ENCODE measurements at places on chromosomes 1 and 21.

GRCh38 chr1:209767096-209767495 is 11.2 kb downstream of the TRAF3IP3 start:
- DNase-seq, result no peak

- DNase-seq, result no peak
Observed at GRCh38 chr1:232059726-232060374, 433.3 kb downstream of the DISC1 start.

- no peak for DNase-seq
Observed at GRCh38 chr1:181985936-181986906, 75.3 kb downstream of the ZNF648 start.

- no peak for DNase-seq
Observed at GRCh38 chr1:222452031-222452430, 95.9 kb downstream of the HHIPL2 start.

- no peak for DNase-seq
Observed at GRCh38 chr21:45418301-45419071, 13.5 kb downstream of the COL18A1 start.

GRCh38 chr1:205275916-205276688 is 45.4 kb downstream of the NUAK2 start:
- no peak for DNase-seq

DNA sequence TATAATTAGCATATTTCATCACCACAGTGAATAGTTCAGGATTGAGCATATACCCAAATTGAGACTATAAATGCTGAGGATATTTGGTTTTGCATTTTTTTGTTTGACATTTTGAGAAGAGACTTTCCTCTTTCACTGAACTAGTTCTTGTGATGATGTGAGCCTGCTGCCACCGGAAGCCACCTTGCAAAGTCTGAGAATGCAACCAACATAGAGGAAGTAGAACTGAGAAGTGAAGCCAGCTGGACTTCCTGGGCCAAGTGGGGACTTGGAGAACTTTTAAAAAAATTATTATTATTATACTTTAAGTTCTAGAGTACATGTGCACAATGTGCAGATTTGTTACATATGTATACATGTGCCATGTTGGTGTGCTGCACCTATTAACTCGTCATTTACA is 102.3 kb downstream of the RPE65 start:
- no peak for DNase-seq

GRCh38 chr1:192729500-192729899 is 79.3 kb upstream of the RGS2 start:
- DNase-seq, result no peak

DNA sequence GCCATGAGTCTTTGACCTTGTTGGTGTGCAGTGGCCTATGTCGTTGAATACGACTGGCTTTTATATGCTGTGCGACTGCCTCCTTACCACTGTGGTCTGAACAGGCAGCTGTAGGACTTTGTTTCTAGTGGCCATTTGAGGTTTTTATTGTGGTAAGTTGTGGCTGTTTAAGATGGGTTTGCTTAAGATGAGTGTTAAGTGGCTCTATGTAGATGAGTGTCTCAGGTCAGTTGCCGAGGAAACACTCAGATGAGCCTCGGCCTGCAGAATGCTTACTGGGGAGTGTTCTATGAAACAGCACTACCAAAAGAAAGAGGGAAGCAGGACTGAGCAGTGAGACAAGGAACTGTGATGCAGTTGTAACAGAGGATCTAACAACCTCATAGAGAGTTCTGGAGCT is 14.9 kb upstream of the CD1C start:
- no peak for DNase-seq

DNA sequence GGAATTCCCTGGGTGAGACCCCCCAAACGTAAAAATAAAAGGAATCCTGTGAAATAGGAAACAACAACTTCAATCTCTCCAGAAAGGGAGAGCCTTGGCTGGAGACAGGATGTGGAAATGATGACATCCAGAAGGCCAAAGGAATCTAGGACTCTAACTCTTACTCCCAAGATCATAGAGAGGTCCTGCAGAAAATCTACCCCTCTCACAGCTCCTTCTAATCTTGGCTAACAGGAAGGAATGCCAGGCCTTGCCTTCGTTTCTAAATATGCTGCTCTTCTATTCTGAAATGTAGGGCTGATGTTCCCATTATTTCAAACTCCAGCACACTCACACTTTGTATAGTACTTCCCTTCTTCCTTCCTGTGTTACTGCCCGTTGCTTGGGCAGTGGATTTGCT is 40.7 kb downstream of the ARHGEF11 start:
- DNase-seq, result no peak

DNA sequence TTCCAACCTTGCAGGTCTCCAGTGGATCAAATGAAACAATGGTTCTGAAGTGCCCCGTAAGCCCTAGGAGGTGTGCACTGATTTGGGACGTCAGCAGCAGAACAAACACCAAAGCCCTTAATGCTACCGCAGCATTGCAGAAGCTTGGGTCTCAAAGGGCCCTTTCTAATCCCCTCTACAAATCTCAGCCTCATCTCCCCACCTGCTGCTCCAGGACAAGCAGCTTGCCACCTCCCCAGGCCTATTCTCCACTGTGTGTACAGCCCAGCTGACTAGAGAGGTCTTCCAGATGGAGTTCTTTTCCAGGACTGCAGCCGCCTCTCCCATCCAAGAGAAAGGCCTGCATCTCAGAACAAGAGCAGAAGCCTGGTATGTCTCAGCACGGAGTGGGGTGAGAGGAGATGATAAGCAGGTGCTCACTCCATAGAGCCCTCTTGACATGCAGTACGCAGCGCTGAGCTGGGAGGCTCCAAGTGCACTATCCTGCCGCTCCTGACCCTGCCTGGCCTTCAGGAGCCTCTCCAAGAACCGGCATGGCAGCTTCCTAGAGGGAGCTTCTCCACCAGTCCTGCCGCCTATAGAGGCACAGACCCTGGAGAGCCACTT is 46.3 kb downstream of the MRPL37 start:
- DNase-seq, result no peak

- no peak for DNase-seq
Observed at GRCh38 chr1:23625459-23625858, 66.1 kb upstream of the RPL11 start.

DNA sequence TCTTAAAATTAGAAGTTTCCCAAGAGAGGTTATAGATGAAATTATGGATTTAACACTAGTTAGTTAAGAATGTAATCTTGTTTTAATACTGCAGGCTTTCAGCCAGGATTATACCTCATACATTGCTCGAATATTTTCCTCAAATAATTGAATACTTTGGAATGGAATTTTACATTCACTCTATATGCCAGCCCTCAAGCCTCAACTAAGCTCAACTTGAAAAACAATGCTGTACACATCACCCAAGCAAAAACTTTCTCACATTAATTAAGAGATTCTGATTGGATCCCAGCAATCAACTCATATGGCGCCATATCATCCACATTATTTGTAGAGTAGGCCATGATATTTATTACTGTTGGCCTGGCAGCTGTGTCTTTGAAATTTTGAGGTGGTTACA is 710.7 kb upstream of the ADAMTS5 start:
- DNase-seq, result no peak

GRCh38 chr1:185520188-185520920 is 203.3 kb upstream of the IVNS1ABP start:
- DNase-seq, result no peak

DNA sequence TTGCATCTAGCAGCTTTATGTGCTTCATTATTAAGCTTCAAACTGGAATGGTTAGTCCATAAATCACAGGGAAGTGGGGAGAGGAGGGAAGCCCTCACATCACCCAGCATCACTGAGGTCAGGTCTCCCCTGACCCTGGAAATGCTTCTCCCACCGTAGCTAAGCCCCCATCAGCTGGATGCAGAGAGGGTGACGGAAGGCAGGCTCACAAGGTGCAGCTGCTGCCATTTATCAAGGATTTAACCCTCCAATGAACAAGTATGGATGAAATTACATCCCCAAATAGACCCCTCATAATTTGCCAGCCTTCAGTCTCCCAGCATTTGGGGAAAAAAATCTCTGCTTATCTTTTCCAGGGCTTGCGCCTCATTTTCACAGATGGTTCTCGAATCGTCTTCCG is 60.8 kb downstream of the PGM1 start:
- no peak for DNase-seq

GRCh38 chr1:203733009-203733863 is 31.7 kb upstream of the LAX1 start:
- no peak for DNase-seq

DNA sequence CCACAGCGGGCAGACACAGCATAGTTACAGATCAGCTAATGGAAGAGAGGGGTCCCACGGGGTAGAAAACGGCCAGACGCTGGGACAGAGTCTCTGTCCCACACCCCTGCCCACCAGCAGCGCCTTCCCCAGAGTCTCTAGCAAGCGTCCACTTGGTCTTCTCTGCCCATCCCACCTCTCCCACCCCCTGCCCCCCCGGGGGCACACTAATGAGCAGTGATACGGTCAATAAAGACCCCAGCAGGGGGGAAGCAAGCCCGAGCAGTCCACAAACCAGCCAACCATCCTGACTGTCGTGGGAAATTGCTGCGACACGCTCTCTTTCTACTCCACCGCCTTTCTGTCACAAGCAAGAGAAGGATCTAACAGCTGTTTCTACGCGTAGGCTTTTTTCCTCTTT is 374.7 kb downstream of the NPHP4 start:
- DNase-seq, result no peak

DNA sequence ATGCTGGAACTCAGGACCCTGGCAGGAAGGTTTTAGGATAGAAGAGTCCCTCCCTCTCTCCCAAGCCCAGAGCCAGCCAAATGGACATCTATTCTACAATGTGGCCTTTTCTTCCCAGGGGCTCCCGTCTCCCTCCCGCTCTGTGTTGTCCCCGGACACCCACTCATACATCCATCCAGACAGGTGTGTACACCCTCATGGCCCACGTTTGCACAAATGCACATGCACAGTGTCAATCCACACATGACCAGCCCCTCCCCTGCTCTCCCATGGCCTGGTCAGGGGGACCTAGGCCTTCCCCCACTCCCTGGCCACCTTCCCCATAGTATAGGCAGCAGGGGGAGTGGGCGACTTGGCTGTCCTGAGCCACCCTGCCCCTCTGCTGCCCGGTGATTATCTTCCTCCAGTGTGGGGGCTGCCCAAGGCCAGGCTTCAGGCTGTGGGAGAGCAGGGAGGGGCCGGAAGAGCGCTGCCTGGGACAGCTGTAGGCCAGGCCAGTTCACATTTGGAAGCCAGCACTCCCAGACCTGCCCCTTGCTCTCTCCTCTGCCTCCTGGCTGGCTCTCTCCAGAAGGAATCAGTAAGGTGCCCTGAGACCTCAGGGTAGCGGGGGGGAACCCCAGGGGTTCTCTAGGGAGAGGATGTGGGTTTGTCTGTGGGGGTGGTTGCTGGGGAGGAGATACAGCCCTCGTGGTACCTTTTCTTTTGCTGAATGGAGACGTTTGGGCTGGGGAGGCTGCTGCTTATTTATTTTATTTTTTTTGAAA is 4.1 kb upstream of the PTPN7 start:
- DNase-seq, result no peak

DNA sequence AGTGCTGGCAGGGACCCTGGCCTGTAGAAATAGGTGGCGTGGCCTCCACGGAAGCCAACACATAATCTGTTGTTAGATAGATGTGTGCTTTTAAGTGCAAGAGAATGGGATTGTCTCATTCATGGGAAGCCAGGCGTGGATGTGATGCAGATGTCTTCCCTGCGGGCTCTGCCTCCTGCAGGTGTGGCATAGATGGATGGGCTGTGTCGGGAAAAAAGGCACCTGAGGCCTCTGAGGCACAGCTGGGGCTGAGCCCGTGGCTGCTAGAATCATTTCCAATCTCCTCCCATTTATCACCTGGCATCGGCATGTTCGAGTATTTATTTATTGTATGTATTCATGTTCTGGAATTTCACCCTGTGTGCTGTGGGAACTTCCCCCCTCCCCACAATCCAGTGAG is 353.4 kb upstream of the AJAP1 start:
- no peak for DNase-seq

- no peak for DNase-seq
Observed at GRCh38 chr1:167249702-167250101, 29.0 kb downstream of the POU2F1 start.

GRCh38 chr1:224198572-224198971 is 15.5 kb downstream of the DEGS1 start:
- DNase-seq, result no peak

DNA sequence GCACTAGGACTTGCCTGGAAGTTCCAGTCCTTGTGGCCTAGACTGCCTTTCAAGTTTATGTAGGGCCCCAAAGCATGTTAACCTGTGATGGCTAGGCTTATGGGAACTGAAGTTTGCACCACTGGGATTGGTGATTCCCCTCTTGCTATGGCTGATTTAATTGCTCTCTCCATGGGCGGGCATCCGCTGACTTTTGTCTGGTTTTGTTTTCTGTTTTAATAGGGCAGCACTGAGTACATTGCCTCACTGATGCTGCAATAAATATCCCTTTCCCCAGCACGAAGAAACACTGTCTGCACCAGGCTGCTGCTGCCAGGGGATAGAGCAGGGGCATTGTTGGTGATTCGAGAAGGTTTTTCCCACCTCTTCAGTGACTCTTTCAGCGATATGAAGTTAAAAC is 73.3 kb upstream of the PDE4B start:
- DNase-seq, result no peak

GRCh38 chr1:230857077-230857476 is 11.2 kb downstream of the C1orf198 start:
- DNase-seq, result peak; percentile 53

DNA sequence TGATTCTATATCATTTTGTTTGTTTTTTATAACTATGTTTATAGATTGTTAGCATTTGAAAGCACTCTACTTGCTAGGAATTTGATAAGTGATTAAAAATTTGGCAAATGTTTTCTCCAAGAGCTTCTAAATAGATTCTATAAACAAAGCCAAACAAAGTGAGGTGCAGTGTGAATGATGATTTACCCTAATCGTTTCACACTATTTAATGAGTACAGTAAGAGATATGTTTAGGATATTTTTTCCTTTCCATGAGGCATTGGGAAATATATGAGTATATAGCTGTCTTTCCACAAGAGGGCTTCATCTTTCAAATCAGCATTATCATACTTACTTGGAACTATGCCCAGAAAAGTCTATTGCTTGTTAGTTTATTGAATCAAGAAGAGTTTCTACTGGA is 277.0 kb upstream of the BRINP3 start:
- DNase-seq, result no peak

DNA sequence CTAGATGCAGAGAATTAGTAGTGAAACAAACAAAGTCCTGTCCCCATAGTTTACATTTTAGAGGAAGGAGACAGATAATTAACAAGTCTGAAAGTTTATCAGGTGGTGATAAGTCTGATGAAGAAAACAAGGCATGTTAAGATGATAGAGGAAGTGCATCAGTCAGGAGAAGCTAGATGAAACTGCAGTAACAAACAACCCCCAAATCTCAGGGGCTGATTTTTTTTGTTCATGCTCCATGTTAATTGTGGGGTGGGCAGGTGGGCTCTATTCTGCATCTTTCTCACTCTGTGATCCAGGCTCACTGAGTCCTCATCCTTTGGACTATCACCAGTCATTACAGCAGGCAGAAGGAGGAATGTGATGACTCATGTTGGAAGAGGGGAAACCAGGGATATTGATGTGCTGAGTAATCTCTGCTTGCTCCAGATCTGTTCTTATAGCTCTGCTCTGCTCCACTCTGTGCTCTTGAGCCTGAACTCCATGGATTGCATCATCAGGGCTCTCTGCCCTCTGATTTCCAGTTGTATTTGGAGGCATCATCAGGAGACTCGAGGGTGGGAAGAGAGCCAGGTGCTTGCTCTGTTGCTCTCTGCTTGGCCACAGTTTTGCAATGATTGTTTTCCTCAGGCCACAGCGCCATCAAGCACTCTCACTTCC is 166.9 kb downstream of the IER5 start:
- no peak for DNase-seq

GRCh38 chr1:94723894-94724293 is 96.3 kb upstream of the SLC44A3 start:
- no peak for DNase-seq
